SK-N-SH (cell line): ENCODE measurements at places on chromosomes 7 and 10. TPM values are rescaled to one million over a fixed set of nuclear protein-coding genes. Genes with fewer than 3 reads are reported as not detected.
A peak's percentile ranks its signal among the peaks of the same experiment; 100 is the strongest.

- no peak for DNase-seq
Measured at GRCh38 chr10:101481256-101481655, 106.8 kb downstream of the POLL start.

DNA sequence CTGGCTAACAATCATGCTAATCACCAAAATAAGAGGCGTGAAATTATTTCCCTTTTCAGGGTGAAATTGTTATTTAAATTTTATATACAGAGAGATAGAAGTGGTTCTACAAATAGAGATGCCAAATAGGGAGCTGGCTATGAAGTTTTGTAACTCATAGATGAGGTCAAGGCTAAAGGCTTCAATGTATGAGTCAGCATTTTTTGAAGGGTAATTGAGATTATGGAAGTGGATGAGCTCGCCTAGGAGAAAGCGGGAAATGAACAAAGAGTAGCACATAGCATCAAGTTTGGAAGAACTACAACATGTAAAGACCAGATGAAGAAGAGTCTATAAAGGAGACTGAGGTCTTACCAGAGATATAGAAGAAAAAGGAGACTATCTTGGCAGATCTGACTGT is 838.1 kb downstream of the DNAJB9 start:
- DNase-seq: no peak

DNA sequence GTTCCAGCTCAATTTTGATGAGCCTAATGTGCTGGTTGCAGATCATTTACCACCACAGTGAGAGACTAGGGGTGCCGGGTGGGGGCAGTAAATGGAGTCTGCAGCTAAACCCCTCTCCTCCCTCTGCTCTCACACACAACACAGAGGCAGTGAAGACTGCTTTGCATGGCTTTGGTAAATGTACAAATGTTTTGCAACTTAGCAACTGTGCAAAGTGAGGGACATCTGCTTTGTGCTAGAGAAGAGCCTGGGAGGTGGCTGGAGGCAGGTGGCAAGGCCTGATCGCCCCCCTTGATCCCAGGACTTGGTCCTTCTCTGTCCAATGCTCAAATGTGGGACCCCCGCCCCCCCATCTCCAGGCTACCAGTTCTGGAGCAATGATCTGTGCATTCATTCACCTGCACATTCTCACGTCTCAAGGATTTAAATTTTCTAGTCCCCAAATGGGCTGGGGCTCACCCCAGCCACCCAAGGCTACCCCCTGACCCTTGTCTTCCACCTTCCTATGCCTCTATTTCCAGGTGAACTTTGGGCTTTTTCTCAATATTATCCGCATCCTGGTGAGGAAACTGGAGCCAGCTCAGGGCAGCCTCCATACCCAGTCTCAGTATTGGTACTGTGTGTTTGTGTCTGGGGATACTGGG is 11.6 kb downstream of the GHRHR start:
- peak; percentile 9 for DNase-seq

GRCh38 chr7:25832456-25832855 is 319.5 kb upstream of the NFE2L3 start:
- DNase-seq: no peak

- DNase-seq: peak; percentile 39
Measured at GRCh38 chr10:3323865-3324498, 151.4 kb upstream of the PITRM1 start.

DNA sequence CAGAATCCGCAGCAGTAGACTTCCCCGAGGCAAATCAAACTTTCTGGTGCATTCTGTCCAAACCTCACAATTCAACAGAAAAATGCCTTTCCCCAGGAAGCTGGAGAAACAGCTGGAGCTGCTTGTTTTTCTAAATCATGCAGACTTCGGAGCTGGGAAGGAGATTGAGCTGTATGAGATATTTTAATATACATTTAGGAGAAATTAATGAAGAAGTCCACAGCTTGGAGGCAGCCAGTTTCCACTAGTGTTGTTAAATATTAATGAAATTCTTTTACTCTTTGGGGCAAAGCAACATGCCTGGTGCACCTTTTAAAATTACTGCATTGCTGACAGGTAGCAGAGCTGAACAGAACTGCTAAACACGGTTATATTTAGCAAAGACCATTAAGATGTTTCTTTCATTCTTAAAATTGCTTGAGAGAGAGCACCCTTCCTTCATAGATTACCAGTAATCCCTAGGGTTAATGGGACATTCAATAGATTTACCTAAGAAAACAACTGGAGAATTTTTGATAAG is 566.4 kb downstream of the SORCS3 start:
- no peak for DNase-seq

DNA sequence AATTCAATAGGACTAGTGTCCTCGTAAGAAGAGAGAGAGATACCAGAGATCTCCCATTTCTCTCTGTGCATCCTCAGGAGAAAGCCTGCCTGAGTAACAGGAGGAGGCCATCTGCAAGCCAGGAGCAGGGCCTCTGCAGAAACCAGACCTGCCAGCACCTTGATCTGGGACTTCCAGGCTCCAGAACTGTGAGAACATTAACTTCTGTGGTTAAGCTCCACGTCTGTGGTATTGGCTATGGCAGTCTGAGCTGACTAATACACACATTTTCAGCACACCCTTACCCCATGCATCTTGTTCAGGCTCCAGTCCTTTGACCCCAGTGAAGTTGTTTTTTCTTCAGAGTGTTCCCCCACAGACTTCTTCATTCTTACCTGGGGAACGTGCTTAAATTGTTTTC is 3.1 kb upstream of the CRTAC1 start:
- DNase-seq: no peak

Gene CALCR
- 0.06 and 0.12 TPM in 2 replicates for polyA plus RNA-seq

Gene CUL2
- polyA plus RNA-seq: 13.1 and 15.0 TPM in 2 replicates

Gene LDB1
- 85.9 and 113 TPM in 2 replicates for polyA plus RNA-seq

Gene AMPH
- polyA plus RNA-seq: 0.05 and 0.08 TPM in 2 replicates

Gene CDH23
- 0.03 and 0.18 TPM in 2 replicates for polyA plus RNA-seq

Gene PPA1
- 116 and 125 TPM in 2 replicates for polyA plus RNA-seq
